ENCODE measurements at places on chromosomes 6 and 20.

DNA sequence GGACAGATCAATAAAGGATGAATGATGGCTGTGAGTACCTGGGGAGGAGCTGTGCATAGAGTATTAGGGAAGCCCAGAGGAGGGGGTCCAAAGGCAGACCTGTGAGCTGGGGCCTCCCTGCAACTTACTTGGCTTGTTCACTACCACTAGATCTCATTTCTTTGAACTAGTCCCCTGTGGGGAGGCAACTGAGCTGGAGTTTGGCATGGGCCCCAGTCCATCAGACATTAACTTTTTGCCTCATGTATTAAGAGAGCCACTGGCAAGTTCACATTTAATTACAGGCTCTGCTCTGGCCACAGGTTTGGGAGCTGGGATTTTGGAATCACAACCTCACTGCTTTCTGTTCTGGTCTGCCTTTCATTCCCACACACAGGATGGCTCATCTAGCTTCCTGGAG is 254.1 kb downstream of the PRL start:
- DNase-seq = no peak

- no peak for DNase-seq
Measured at GRCh38 chr6:43943781-43944250, 173.8 kb downstream of the VEGFA start.

- no peak for DNase-seq
Measured at GRCh38 chr6:148466158-148466557, 123.5 kb downstream of the SASH1 start.

- no peak for DNase-seq
Measured at GRCh38 chr6:77204555-77204954, 258.7 kb downstream of the HTR1B start.

DNA sequence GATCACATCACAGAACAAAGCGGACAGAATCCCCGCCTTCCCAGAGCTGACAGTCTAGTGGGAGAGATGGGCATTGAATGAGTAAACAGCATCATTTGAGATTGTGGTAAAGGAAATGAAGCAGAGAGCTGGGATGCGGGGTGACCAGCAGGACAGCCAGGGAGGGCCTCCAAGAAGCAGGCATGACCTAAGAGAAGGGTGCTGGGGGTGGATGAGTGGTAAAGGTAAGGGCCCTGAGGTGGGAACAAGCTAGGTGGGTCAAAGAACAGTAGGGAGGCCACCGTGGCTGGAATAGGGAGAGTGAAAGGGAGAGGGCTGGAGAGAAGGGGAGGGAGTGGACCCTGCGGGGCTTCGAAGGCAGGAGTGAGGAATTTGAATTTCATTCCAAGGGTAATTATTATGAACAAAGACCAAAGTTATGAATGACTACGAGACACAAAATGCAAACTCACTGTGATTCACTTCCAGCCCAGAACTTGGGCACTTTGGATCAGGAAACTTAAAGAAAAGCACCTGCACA is 61.4 kb downstream of the CEBPB start:
- DNase-seq = no peak

- DNase-seq = no peak
Measured at GRCh38 chr20:49883246-49883802, 32.0 kb downstream of the SPATA2 start.

GRCh38 chr20:48723308-48724264 is 104.2 kb downstream of the PREX1 start:
- DNase-seq = no peak

DNA sequence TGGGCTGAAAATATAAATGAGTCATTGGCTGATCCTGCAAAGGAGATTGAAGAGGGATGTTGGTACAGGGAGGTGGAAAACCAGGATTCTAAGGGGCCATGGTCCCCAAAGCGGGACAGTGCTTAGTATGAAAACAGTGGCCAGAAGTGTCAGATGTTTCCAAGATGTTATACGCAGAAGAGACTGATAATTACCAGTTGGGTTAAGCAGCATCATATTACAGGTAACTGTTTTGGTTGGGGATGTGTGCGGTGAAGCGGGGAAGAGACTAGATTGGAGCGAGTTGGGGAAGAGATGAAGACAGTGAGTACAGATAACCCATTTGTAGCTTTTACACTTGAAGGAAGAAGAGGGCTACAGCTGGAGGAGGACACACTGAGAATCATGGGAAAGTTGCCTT is 80.8 kb downstream of the PLEKHG1 start:
- no peak for DNase-seq

DNA sequence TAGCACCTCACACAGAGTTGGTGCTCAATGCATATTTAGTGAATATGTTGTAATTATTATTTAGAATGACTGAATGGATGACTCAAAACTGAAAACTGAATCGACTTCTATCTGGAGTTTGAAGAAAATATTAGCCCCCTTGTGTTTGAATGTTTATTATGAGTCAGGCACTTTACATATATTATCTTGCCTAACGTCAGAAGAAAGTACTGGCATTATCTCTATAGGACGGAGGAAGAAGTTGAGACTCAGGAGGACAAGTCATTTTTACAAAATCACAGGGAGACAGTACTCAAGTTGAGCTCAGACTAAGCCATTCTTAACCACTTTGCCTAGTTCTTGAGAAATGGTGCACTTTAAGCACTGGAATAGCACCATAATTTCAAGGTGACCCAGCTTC is 684.0 kb downstream of the UTRN start:
- no peak for DNase-seq

DNA sequence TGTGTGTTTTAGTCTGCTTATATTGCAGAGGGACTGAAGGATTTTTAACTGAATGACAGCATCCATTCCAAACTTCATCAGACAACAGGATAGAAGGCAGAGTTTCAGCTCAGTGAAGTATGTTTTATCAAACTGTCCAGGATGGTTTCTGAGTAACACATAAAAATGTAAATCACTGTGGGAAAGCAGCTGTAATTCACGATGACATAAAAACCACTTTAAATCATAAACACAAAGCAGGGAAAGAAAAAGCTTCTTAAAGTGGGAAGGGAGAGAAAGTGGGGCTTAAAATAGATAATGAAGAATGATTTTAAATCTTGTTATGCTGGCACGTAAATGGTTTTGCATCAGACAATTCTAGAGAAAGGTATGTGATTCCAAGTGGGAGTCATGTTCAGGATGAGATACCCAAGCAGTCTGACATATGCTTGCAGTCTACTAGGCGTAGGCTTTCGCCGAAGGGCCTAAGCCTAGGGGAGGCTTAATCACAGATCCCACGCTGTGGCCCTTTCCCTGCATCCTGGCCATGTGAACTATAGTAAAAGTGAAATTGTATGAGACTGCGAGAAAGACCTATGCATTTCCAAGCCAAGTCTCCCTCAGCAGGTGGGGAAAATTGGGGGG is 610.6 kb downstream of the PRKN start:
- DNase-seq = no peak

GRCh38 chr20:61804752-61805295 is 260.9 kb downstream of the TAF4 start:
- DNase-seq = no peak

GRCh38 chr20:1555952-1556351 is 1.6 kb downstream of the SIRPD start:
- DNase-seq = no peak

GRCh38 chr20:47950913-47951283 is 165.6 kb upstream of the SULF2 start:
- no peak for DNase-seq

- DNase-seq = no peak
Measured at GRCh38 chr20:13264907-13265306, 43.8 kb downstream of the ISM1 start.

- no peak for DNase-seq
Measured at GRCh38 chr6:142914369-142914768, 30.6 kb downstream of the HIVEP2 start.

DNA sequence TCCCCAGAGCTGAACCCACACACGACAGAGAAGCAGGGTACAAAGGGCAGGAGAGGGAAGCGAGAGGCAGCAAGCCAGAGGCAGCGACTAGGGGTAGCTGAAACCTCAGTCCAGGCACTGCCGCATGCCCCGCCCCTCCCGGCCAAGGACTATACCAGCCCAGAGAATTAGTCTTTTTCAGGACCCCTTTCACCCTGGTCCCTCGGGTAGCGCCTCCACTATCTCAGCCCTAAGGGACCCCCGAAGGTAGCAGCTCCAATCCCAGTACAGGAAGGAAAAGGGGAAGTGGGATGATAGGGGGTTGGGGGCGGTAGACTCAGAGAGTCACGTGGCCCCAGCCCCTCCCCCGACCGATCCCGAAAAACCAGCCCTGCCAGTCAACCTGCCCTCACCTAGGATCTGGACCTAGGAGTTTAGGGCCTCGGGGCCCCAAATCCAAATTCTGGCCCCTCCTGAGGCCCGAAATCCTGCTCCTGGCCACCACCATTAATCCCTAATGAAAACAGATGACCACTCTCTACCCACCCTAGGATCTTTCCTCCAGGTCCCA is 1.3 kb downstream of the RGL2 start:
- no peak for DNase-seq

Data from iPS DF 6.9 (cell line).